ENCODE measurements at places on chromosomes 3 and 15.

GRCh38 chr15:40303576-40303975 lies 4.2 kb downstream of the PLCB2 start:
- no peaks in the 10 kb centered on the region for H3K27me3 ChIP-seq
- H3K36me3 ChIP-seq, result no peaks in the 10 kb centered on the region

DNA sequence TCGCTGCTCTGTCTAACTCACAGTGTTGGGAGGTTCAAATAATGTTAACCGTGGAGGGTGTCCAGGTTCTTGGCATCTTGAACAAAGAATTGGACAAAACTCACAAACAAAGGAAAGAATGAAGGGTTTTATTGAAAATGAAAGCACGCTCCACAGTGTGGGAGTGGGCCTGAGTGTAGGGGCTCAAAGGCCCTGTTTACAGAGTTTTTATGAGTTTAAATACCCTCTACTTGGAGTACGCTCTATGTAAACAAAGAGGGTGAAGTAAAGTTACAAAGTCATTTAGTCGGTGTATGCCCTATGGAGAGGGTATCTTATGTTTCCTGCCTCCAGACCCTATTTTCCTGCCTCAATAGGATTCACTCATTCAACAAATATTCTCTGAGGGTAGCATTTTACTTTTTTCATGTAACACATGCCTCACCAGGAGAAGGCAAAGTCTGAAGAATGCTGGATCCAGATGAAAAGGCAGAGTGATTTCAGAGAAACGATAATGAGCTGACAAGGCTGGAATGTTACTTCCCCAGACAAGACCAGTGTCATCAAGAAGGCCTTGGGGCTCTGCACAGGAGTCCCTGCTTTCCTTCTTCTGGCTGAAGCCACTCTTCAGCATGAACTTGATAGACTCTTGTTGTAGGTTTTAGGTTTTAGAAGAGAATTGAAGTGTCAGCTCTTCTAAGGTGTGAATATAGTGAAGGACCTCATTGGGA lies 163.6 kb downstream of the FAM43A start:
- H3K36me3 ChIP-seq, result no peaks in the 10 kb centered on the region
- no peak overlapping the region for H3K4me3 ChIP-seq
- no peak for DNase-seq
- H3K27ac ChIP-seq, result no peak overlapping the region
- H3K4me1 ChIP-seq, result peaks cover 8% of the 10 kb centered on the region
- no peaks in the 10 kb centered on the region for H3K27me3 ChIP-seq

DNA sequence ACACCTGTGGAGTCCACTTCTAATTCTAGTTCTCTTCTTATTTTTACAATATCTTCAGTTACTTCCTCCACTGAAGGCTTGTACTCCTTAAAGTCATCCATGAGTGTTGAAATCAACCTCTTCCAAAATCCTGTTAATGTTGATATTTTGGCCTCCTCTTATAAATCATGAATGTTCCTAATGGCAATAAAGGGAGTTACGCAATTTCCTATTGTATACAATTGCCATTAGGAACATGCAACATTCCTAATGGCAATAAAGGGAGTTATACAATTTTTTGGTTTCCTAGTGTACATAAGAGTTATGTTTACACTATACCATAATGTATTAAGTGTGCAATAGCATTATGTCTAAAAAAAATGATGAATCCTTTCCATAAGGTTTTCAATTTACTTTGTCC lies 9.2 kb upstream of the TIGIT start:
- H3K4me3 ChIP-seq, result no peak overlapping the region
- no peaks in the 10 kb centered on the region for H3K4me1 ChIP-seq
- H3K27me3 ChIP-seq, result no peaks in the 10 kb centered on the region

- DNase-seq, result no peak
- no peaks in the 10 kb centered on the region for H3K36me3 ChIP-seq
- no peak overlapping the region for H3K27ac ChIP-seq
- no peaks in the 10 kb centered on the region for H3K4me1 ChIP-seq
- H3K4me3 ChIP-seq, result no peak overlapping the region
- no peaks in the 10 kb centered on the region for H3K27me3 ChIP-seq
These were observed 307.7 kb downstream of the RPLP1 start for GRCh38 chr15:69760258-69760845.

- H3K4me1 ChIP-seq, result no peaks in the 10 kb centered on the region
- no peak overlapping the region for H3K27ac ChIP-seq
- no peaks in the 10 kb centered on the region for H3K27me3 ChIP-seq
These were observed 74.1 kb downstream of the SUMF1 start for GRCh38 chr3:4392992-4393391.

- no peak for DNase-seq
- no peaks in the 10 kb centered on the region for H3K4me1 ChIP-seq
- no peaks in the 10 kb centered on the region for H3K27me3 ChIP-seq
- no peak overlapping the region for H3K27ac ChIP-seq
- H3K36me3 ChIP-seq, result no peaks in the 10 kb centered on the region
These were observed 32.3 kb downstream of the PAQR9 start for GRCh38 chr3:142931222-142931621.

GRCh38 chr15:31353931-31354330 lies 27.3 kb downstream of the KLF13 start:
- peaks cover 100% of the 10 kb centered on the region for H3K4me1 ChIP-seq
- H3K27me3 ChIP-seq, result no peaks in the 10 kb centered on the region
- peak; percentile 73 for DNase-seq
- H3K36me3 ChIP-seq, result no peaks in the 10 kb centered on the region
- peak overlapping the region; percentile 36 for H3K4me3 ChIP-seq

DNA sequence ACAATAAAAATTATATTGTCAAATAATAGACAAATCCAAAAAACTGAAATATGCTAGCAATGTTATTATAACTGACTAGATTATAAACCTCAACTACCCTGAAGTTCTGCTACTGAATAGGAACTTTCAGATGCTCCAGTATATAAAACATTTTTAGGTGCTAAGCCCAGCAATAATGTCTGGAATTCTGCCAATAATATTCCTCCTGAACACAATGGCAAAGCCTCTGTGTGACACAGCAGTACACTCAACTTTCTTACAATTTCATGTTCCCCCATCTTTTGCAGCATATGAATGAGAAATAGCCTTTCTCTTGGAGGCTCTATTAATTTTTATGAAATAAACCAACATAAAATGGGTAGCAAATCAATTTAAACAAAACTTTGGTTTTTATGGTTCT lies 29.5 kb downstream of the ATOSA start:
- H3K27ac ChIP-seq, result no peak overlapping the region
- H3K4me3 ChIP-seq, result no peak overlapping the region
- H3K27me3 ChIP-seq, result no peaks in the 10 kb centered on the region
- H3K36me3 ChIP-seq, result peaks cover 59% of the 10 kb centered on the region
- DNase-seq, result no peak
- H3K4me1 ChIP-seq, result peaks cover 32% of the 10 kb centered on the region

- H3K4me1 ChIP-seq, result peaks cover 4% of the 10 kb centered on the region
- peak overlapping the region; percentile 69 for H3K4me3 ChIP-seq
- no peak for DNase-seq
- H3K36me3 ChIP-seq, result no peaks in the 10 kb centered on the region
- no peaks in the 10 kb centered on the region for H3K27me3 ChIP-seq
These were observed 66.2 kb downstream of the KLF13 start for GRCh38 chr15:31392761-31393401.

GRCh38 chr15:63256433-63257274 lies 20.8 kb upstream of the APH1B start:
- no peaks in the 10 kb centered on the region for H3K27me3 ChIP-seq
- DNase-seq, result no peak
- no peak overlapping the region for H3K4me3 ChIP-seq
- no peak overlapping the region for H3K27ac ChIP-seq
- no peaks in the 10 kb centered on the region for H3K36me3 ChIP-seq

- H3K27me3 ChIP-seq, result no peaks in the 10 kb centered on the region
- H3K4me1 ChIP-seq, result peaks cover 6% of the 10 kb centered on the region
- no peak overlapping the region for H3K27ac ChIP-seq
- no peak overlapping the region for H3K4me3 ChIP-seq
- H3K36me3 ChIP-seq, result no peaks in the 10 kb centered on the region
These were observed 350.5 kb downstream of the TIGIT start for GRCh38 chr3:114644367-114644766.

DNA sequence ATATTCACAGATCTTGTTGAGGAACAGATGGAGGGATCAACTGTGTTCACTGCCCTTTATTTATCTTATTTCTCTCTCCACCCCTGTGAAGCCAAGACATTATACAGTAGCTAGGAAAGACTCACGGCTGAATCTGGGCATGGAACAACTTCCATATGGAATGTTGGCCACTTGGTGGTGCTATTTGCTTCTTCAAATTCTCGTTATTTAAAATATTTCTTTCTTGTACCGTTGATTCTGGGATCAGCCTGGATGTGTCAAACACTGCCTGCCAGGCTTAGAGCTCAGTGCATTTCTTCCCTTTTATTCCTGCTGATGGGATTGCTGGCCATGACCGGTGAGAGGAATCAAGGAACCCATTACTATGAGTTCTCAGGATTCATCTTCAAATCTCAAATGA lies 17.5 kb upstream of the GASK1A start:
- H3K4me3 ChIP-seq, result no peak overlapping the region
- H3K27me3 ChIP-seq, result no peaks in the 10 kb centered on the region
- no peak for DNase-seq

GRCh38 chr3:107641572-107642307 lies 119.0 kb downstream of the BBX start:
- no peaks in the 10 kb centered on the region for H3K4me1 ChIP-seq
- no peak overlapping the region for H3K4me3 ChIP-seq
- no peaks in the 10 kb centered on the region for H3K27me3 ChIP-seq
- H3K36me3 ChIP-seq, result no peaks in the 10 kb centered on the region

DNA sequence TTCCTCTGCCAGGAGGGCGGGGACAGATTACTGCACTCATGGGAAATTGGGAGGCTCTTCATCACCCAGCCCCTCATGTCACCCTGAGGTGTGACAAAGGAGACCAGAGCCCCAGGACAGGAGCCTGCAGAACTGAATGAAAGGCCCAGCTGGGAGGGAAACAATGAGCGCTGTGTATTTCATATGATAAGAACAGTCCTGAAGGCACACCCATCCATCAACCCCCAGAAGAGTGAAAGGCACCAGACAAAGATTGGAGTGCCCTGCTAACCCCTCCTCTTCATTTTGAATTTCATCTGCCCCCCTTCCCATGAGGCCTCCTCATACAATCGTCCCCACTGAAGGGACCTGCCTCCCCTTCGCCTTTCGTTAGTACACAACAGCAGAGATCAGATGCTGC lies 160.0 kb upstream of the PRICKLE2 start:
- no peak for DNase-seq
- H3K4me1 ChIP-seq, result no peaks in the 10 kb centered on the region
- H3K27me3 ChIP-seq, result no peaks in the 10 kb centered on the region
- no peaks in the 10 kb centered on the region for H3K36me3 ChIP-seq

DNA sequence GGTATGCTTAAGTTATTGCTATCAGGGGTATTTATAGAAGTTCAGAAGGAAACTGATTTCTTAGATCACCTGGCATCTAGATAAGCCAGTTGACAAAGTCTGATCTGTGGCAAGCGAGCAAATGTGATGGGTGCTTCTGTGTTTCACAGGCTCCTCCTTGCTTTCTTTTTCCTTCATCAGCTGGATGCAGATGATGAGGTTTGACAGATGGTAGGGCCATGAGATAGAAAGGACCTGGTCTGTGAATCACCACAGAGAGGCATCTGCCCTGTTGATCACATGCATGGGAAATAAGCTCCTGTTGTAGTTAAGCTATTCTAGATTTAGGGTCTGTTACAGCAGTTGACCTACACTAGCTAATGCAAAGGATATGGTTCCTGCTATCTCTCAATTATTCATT lies 372.0 kb downstream of the NEK10 start:
- no peak overlapping the region for H3K27ac ChIP-seq
- no peaks in the 10 kb centered on the region for H3K4me1 ChIP-seq
- H3K36me3 ChIP-seq, result no peaks in the 10 kb centered on the region
- H3K27me3 ChIP-seq, result no peaks in the 10 kb centered on the region
- no peak for DNase-seq

- no peak overlapping the region for H3K27ac ChIP-seq
- H3K36me3 ChIP-seq, result no peaks in the 10 kb centered on the region
- DNase-seq, result no peak
- no peak overlapping the region for H3K4me3 ChIP-seq
- H3K4me1 ChIP-seq, result no peaks in the 10 kb centered on the region
- no peaks in the 10 kb centered on the region for H3K27me3 ChIP-seq
These were observed 144.6 kb upstream of the ZPLD1 start for GRCh38 chr3:102290241-102290640.

DNA sequence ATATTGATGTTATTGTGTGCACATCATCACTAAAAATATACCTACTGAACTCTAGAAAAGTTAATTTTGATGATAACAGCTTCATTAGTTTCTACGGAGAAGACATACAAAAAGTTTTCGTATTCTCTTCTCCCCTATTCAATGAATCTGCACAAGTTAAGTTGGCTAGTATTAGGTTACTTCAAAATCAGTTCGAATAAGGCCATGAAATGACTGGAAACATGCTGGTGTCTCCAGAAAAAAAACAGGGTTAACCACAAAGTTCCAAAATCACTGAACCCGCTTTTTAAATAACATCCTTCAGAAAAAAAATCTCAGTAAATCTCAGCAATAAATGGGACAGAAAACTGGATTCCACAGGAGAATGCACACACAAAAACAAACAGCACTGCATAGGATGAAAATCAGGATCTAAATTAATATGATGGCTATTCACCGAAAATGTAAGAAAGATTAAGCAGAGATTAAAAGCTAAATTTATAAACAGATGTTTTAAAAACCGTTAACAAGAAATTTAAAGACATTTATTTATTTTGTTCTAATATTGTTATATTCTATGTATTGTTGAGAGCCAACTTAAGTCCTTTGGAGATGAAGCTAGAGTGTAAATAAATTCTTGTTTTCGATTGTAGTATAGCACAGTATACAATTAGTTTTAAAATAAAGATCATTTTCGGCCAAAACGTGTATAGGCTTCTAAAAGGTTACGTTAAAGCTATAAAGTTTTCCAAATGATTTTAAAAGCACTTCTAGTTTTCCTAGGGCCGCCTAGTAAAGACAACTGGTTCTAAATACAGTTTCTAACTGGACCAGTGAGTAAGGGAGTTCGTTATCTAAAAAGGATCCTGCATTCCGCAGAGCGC lies 1.0 kb downstream of the IGSF11 start:
- no peak for DNase-seq
- H3K27ac ChIP-seq, result no peak overlapping the region
- peaks cover 9% of the 10 kb centered on the region for H3K4me1 ChIP-seq
- H3K27me3 ChIP-seq, result peaks cover 47% of the 10 kb centered on the region

- H3K27ac ChIP-seq, result peak overlapping the region; percentile 32
- no peak overlapping the region for H3K4me3 ChIP-seq
- no peak for DNase-seq
These were observed 44.1 kb downstream of the ITGB5 start for GRCh38 chr3:124843047-124843446.

Measured in heart right ventricle (tissue), 16 donors.